ENCODE measurements at places on chromosomes 1 and 21.

- no peak for DNase-seq
Measured at GRCh38 chr1:13931226-13931625, 231.2 kb downstream of the PRDM2 start.

DNA sequence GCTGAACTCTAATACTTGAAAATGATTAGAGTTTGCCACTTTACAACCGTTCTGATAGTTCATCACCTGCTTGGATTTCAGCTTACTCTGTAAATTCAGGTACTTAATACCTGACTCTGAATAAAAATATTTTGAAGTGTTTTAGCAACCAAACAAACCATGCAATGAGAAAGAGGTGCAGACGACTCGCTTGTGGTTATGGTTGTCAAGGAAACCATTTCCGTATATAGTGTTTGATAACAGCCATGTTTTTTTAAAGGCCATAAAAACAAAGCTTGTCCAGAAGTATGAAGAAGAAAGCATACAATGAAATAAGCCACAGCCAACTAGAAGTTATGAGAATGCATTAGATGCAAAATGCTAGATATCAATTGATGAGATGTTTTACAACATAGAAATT lies 167.2 kb upstream of the HMCN1 start:
- peak; percentile 29 for DNase-seq

- no peak for DNase-seq
Measured at GRCh38 chr21:17512253-17513213, at the start of gene CXADR. Gene CXADR (plus strand): TSS chr21:17513043. CDS start chr21:17513130, 87 bp downstream.

- DNase-seq: no peak
Measured at GRCh38 chr1:25689686-25690381, 73.2 kb downstream of the MAN1C1 start.

DNA sequence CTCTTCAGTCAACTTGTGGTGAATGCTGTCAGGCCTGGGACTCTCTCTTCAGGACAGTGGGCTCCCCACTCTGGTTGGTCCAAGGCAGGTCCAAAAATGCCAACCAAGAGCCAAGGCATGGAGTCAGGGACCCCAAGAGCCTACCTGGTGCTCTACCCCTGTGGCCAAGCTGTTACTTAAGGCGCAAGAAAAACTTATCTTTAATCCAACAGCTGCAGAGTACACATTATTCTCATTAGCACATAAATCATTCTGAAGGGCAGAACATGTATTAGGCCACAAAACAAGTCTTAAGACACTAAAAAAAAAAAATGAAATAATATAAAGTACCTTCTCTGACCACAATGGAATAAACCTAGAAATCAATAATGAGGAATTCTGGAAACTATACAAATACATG lies 65.7 kb downstream of the FAF1 start:
- DNase-seq: no peak

DNA sequence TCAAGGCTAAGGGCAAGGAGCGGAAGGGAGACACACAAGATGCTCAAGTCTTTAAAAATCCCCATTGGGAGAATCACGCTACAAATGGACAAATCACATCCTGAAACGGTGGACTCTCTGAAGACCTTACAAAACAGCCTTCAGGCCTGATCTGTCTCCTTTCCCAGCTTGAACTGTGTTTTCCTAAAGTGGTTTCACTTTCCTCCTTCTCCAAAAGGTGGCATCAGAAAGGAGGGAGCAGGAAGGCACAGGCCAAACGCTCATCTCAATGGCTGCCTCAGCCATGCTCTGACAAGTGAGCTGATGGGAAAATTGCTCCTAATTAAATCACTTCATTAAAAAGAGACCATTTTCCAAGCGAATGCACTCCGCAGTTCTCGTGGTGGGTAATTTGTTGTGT lies 47.7 kb downstream of the UTP25 start:
- DNase-seq: peak; percentile 86

DNA sequence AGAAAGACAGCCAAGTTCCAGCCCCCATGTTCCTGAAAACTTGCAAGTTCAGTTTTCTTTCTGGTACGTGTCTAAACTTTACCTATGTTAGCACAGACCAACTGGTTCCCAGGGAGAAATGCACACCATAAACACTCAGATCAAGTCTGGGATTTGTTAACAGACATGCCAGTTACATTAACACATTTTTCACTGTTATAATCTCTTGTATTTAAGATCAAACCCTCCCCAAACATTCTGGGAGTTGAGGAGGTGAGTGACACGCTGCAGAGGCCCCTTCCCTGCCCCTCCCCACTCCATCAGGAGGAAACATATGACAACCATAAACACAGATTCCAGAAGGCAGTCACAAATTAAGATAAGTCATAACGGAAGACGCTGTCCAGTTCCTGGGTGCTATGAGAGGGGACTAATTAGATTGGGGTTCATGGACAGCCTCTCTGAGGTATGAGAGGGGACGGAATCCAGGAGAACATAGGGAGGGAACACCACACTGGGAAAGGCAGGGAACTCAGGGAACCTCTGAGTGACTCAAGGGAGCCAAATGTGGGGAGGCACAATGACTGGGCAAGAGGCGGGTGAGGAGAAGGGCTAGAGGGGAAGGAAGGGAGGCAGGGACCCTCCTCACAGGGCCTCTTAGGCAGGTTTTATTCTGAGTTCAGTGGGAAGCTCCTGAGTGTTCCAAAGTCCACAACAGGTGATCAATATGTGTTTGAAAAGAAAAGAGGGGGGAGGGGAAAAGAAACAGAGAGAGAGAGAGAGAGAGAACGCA lies 25.0 kb downstream of the DUSP10 start:
- DNase-seq: no peak

DNA sequence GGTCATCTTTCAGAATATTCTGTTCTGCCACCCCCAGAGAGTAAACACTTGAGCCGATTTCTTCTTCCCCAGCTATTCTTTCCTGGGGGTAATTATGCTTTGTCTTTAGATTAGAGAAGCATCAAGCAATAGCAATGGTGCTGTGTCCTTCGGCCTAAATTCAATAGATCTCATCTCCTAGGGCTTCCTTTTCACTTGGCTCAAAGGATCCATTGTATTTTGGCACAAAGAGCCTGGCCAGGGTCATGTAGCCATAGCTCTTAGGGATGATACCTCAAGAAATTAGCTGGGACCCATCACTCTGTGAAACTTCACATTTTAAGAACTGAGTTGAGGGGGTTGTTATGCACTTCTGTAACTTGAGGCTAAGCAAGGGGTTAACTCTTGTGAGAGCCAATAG lies 27.0 kb downstream of the MRPS6 start:
- no peak for DNase-seq

GRCh38 chr21:35906586-35906985 lies 153.7 kb downstream of the SETD4 start:
- no peak for DNase-seq

- no peak for DNase-seq
Measured at GRCh38 chr1:93427656-93428055, 20.3 kb upstream of the FNBP1L start.

- no peak for DNase-seq
Measured at GRCh38 chr1:111399792-111400610, 27.5 kb downstream of the OVGP1 start.

- no peak for DNase-seq
Measured at GRCh38 chr1:22329148-22329515, 122.5 kb upstream of the ZBTB40 start.

All from brain pericyte (primary cell).